Daoy (cell line): ENCODE measurements at places on chromosomes 5 and 9.

GRCh38 chr5:9040475-9040874 lies 505.4 kb downstream of the SEMA5A start:
- DNase-seq: no peak

- DNase-seq: no peak
Measured at GRCh38 chr5:140996060-140996459, 29.8 kb downstream of the PCDHAC2 start.

DNA sequence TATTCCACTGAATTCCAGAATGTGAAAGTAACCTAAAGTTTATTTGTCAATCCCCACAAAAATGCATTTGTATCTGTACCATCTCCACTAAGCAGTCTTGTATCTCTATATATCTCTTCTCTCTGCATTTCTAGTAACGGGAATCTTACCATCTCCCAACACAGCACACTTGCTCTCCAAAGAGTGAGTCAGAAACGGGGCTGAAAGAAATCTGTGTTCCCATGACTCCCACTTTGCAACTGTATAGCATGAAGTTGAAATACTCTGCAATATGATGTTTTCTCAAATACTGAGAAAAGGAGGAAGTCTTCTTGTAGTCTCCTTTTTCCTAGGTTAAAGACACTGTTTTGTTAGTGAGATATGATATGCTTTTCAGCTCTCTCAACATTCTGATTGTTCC lies 848.8 kb upstream of the ACO1 start:
- no peak for DNase-seq

- DNase-seq: no peak
Measured at GRCh38 chr5:75612226-75612569, 945 bp downstream of the ANKDD1B start.

- DNase-seq: peak; percentile 97
Measured at GRCh38 chr5:134125039-134126015, 10.8 kb downstream of the TCF7 start.

- peak; percentile 25 for DNase-seq
Measured at GRCh38 chr5:6427694-6428093, 21.0 kb upstream of the UBE2QL1 start.

- DNase-seq: peak; percentile 5
Measured at GRCh38 chr9:133712221-133713100, 25.7 kb downstream of the SARDH start.

GRCh38 chr5:102893942-102894341 lies 138.8 kb downstream of the PAM start:
- DNase-seq: no peak

DNA sequence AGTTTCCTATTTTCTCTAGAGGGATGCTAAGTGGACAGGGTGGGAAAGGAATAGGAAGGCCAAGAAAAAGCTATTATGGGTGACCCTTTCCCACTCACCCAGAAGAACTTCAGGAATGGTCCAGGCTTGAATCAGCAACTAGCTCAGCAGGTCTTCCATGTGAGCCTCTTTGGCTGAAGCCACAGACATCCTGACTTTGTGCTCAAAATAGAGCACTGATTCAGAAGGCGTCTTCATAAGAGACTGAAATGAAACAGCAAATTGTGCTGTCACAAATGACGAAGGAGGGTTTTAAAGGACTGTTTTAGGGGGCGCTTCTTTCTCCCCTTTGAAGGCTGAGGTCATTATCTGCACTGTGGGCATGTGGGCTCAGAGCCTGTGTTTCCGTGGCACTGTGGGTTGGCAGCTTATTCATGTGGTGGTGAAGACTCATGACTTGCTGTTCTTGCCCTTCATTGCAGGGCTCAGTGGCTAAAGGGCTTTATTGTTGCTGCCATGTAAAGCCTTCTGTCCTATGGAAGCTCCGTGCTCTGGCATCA lies 65.8 kb upstream of the NFIL3 start:
- DNase-seq: peak; percentile 21

- DNase-seq: peak; percentile 19
Measured at GRCh38 chr5:52692039-52692438, 95.7 kb upstream of the ITGA1 start.

DNA sequence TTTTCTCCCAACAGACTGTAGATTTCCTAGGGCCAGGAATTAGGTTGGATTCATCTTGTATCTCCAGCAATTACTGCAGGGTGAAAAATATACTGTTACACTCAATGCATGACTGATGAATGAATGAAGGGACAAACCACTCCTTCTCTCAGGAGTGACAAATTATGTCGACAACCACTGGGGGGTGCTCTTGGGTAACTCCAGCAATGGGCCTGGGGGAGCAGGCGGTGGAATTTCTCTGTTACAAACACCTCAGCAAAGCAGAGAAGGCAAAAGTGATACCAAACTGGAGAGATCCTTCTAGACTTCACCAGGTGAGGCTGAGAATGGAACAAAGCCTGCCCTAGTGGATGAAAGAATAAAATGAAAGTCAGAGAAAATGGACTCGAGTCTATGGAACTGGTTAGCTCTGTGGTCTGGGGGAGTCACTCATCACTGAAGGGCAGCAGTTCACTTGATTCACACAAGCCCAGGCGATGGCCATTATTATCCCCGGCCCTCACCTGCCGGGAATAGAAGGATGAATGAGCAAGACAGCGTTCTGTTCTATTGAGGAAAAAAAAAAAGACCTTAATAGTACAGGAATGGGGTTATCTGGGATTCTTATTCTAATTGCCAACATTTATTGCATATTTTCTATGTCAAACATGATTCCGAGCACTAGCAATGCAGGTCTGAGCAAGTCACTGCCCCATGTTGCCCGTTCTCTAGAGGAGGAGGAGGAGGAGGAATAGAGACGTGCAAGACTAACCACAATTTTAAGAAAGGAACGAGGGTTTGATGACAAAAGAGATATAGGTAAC lies 341.1 kb downstream of the ASTN2 start:
- DNase-seq: no peak

DNA sequence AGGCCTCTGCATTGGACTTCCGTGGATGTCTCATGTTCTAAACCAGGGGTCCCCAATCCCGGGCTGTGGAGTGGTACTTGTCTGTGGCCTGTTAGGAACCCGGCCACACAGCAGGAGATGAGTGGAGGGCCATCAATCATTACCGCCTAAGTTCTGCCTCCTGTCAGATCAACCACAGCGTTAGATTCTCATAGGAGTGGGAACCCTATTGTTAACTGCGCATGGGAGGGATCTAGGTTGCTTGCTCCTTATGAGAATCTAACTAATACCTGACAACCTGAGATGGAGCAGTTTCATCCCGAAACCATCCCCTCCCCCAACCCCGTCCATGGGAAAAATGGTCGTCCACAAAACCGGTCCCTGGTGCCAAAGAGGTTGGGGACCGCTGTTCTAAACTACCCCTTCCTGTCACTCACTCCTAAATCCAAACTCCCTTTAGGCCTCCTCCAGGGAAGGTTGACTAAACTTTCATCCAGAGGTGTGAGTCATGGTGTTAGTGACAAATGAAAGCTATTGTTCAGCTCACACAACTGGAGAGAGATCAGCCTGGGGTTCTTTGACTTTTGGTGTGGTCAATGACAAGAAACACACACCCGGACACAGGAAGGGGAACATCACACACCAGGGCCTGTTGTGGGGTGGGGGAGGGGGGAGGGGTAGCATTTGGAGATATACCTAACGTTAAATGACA lies 9.5 kb downstream of the KCNV2 start:
- DNase-seq: peak; percentile 54

GRCh38 chr5:170426786-170427185 lies 37.6 kb upstream of the KCNMB1 start:
- no peak for DNase-seq

- no peak for DNase-seq
Measured at GRCh38 chr9:76200315-76200714, 193.9 kb downstream of the RFK start.

DNA sequence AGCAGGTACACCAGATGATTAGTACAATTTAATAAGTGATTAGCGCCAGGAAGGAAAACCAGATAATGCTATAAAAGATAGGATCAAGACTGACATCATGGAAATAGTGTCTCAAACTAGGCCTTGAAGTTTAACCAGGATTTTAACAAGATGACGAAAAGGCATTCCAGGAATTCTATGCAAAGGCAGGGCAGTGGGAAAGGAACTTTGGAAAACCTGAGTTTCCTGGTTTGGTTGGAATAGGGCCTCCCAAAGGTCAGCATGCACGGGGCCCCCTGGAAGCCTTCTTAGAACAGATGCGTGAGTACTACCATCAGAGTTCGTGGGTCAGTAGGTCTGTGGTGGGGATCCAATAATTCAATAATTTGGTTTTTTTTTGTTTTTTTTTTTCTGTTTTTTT lies 935.2 kb upstream of the DMAC1 start:
- DNase-seq: no peak

DNA sequence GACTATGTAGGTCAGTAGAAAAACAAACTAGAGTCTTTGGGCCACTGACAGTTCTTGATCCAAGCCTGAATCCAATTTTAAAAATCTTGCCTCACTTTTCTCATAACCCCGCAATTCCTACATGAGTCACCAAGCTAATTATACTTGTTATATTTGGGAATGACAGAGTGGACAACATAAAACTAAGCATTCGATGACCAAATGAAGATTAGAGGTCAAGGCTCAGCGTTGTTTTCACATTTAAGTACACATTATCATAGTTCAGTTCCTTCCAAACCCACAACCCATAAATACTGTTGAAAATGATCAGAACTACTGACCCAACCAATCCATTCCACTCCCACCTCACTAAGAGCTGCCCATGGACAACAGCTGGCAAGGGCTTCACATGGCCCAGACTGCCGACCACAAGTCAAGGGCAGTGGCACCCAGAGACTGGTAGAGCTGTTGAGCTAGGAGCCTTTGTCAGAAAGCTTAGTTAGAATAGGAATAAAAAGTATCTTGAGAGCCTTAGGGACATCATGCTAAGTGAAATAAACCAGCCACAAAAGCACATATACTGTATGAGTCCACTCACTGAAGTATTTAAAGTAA lies 64.2 kb downstream of the MYO10 start:
- DNase-seq: no peak

- DNase-seq: no peak
Measured at GRCh38 chr9:27771803-27772545, 198.7 kb upstream of the C9orf72 start.

DNA sequence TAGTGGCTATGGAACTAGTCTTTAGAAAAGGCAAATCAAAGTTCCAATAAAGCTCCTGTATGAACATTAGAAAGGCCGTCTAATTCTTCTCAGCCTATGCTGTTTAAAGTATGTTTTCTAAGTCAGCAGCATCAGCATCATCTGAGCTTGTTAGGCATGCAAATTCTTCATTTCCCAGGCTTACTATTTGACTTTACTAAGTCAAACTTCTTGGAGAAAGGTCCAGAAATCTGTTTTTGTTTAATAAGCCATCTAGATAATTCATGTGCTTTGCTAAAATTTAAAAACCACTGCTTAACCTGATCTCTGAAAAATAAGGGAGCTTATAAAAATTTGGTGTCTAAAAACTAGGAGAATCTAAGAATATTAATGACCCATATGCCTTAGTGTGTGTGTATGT lies 200.2 kb upstream of the SGCD start:
- no peak for DNase-seq

DNA sequence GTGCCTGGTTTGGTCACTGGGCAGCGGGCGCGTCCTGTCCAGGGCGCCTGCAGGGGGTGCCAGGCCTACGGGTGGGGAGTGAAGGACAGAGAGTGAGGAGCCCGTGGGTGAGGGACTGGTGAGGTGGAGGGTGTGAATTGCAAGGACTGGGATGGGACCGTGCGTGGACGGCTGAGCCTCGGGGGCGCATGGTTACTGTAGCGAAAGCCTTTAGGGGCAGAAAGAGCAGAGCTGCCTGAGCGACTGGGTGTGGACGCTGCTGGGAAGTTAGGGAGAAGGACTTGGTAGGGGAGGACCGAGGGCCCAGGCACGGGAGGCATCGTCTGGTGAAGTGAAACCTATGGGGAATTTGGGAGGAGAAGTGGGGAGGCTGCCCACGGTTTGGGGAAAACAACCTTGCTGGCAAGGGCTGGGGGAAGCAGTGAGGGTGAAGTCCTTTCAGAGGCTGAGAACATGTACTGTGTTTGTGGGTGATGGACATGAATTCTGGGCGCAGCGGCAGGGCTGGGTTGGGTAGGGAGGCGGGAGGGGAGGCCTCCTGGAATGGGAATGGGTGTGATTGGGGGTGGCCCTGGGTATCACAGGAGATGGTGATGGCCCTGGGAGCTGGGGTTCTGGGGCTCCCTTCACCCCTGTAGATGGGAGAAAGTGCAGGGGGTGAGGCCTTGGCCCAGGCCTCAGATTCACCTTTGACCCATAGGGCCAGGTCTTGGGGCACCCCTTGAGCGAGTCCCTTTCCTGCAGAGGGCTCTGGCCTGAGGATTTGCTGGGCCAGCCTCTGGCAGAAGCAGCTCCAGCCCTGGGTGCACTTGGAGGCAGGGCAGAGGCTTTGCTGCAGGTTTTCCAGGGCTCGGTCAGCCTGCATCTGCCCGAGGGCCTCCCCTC lies 1.7 kb upstream of the TOR4A start:
- DNase-seq: peak; percentile 16

- DNase-seq: no peak
Measured at GRCh38 chr9:20848490-20848889, 164.4 kb downstream of the FOCAD start.

GRCh38 chr9:103355000-103355399 lies 359.9 kb downstream of the CYLC2 start:
- no peak for DNase-seq

DNA sequence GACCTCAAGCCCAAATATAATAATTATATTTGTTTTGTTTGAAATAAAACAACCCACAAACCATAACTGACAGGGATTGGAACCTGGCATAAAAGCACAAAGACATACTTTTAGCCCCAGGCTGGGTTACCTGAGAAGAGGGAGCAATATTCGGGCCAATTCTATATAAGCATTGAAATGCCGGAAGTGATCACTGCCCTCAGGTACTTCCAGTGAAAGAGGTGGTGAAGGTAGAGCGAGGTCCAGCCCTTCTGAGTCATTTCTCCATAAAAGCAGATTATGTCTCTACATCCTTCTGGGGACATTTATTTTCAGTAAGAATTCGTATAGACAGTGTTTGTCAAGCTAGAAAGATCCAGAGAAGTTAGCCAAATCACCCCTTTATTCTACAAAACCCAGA lies 59.6 kb downstream of the GCNT4 start:
- DNase-seq: no peak

DNA sequence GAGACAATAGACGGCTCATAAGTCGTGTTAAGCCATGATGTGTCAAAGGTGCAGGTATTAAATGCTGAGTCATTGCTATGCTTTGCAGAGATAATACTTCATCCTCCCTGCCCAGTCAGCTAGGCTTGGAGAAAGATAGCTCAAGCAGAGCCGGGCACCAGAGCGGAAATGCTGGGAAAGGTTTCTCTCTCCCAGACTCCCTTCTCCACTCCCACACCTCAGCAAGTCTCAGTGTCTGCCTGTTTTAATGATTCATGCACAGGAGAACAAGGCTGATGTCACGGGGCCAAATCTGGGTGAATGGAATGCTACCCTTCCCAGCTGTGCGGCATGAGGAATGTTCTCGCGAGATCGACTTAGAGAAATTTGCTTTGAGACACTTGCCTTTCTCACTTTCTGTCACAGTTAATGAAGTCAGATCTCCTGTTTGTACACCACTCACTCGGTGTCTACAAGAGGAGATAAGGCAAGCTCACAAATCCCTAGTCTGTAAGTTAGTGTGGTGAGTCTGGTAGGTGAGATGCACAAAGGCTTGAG lies 204.4 kb downstream of the EFNA5 start:
- DNase-seq: peak; percentile 94

- DNase-seq: no peak
Measured at GRCh38 chr5:150766251-150766650, 7.4 kb upstream of the DCTN4 start.
